WTC11 (cell line): ENCODE measurements at places on chromosomes 11 and 22.

DNA sequence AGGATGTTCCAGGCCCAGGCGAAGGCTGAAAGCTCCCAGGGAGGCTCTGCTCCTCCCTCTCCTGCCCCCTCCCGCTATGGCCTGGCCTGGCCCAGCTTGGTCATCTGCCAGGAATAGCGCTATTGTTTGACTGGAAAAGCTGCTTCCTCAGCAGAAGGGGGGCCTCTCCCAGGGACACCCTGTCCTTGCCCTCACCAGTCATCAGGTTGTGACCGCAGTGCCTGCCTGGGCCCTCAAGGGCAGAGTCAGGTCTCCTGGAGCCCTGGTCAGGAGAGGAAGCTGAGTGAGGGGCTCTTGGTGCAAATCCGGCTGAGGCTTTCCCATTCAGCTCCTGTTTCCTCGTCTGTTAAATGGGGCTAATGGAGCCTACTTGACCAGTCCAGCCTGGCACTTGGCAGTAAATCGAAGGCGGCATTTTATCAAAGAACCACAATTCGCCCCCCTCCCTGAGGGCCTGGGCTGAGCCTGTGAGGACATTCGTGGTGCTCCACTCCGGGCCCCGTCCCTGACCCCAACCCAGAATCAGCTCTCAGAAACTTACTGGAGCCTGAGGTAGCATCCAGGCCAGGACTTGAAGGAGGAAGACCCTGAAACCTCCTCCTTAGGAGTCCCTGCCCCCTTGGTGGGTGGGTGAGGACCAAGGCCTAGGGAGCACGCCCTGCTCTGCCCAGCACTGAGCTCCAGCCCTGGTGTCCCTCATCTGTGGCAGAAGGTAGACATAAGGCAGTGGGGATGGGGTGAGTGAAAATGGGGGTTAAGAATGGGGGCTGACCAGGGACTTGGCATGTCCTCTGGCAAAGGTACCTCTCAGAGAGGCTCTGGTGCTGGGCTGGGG lies 2.0 kb upstream of the CASTOR1 start:
- no peak for DNase-seq

GRCh38 chr11:120529214-120529613 lies 17.7 kb downstream of the GRIK4 start:
- no peak for DNase-seq

- no peak for DNase-seq
Measured at GRCh38 chr11:910044-910588, 494 bp downstream of the CHID1 start.

DNA sequence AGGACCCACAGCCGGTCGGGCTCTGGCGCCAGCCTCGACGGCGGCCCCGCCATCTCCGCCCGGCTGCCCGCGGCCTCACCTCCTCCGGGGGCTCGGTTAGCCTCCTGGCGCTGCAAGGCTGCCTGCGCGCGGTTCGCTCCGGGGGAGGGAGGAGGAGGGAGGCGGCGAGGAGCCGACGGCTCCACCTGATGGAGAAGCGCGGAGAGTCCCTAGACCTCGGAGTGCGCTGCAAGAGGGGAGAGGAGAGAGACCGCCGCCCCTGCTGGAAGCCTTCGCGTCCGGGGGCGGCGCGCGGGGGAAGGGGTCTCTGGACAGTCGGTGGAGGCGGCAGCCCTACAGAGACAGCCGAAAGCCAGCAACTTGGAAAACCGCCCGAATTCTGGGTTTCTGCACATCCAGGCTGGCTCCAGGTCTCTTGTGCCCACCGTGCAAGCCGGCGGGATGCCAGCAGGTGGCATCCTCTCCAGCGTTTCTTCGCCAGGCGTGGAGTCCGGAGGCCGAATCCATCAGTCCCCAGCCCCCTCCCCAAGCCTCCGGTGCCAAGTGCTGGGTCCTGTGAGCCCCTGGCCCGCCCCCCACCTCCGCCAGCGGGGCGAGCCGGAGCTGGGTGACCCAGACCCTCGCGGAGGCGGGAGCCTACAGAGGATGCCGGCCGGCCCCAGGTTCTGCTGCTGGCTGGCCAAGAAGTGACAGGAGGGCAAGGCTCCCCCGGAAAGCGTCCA lies 2.9 kb upstream of the KIRREL3 start:
- peak; percentile 83 for DNase-seq

GRCh38 chr11:96273507-96273906 lies 69.5 kb downstream of the MAML2 start:
- no peak for DNase-seq

GRCh38 chr11:44988111-44988510 lies 37.4 kb upstream of the TP53I11 start:
- no peak for DNase-seq

DNA sequence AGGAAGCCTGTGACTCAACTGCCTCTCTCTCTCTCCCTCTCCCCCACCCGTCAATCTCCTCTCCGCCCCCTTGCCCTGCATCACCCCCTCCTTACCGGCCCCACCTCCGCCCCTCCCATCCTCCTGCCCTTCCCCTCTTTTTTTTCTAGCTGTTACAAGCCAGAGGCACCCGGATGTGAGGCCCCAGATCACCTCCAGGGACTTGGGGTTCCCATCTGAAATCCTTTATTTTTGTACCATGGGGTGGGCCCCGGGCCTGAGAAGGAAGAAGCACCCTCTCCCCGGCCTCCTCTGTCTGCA lies 10.8 kb downstream of the KCTD17 start:
- DNase-seq: no peak

GRCh38 chr22:50141462-50141861 lies 29.1 kb upstream of the PANX2 start:
- no peak for DNase-seq

GRCh38 chr22:42587588-42588175 lies 27.0 kb downstream of the POLDIP3 start:
- no peak for DNase-seq

DNA sequence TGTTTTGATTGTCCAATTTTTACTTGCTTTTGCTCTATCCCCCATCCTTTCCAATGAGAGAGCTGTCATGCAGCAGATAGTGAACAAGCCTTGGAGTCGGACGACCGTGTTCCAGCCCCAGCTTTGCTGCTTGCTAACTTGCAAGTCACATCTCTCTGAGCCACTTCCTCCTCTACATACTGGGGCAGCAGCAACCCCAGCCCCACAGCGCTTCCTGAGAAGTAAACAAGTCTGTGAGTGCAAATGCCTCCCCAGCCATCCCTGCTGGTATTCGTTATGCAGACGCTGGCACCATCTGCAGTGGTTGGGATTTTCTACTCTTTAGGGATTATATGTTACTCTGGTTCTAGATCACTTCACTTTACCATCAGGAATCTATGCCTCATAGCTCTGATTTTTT lies 35.0 kb downstream of the TPBGL start:
- DNase-seq: no peak

DNA sequence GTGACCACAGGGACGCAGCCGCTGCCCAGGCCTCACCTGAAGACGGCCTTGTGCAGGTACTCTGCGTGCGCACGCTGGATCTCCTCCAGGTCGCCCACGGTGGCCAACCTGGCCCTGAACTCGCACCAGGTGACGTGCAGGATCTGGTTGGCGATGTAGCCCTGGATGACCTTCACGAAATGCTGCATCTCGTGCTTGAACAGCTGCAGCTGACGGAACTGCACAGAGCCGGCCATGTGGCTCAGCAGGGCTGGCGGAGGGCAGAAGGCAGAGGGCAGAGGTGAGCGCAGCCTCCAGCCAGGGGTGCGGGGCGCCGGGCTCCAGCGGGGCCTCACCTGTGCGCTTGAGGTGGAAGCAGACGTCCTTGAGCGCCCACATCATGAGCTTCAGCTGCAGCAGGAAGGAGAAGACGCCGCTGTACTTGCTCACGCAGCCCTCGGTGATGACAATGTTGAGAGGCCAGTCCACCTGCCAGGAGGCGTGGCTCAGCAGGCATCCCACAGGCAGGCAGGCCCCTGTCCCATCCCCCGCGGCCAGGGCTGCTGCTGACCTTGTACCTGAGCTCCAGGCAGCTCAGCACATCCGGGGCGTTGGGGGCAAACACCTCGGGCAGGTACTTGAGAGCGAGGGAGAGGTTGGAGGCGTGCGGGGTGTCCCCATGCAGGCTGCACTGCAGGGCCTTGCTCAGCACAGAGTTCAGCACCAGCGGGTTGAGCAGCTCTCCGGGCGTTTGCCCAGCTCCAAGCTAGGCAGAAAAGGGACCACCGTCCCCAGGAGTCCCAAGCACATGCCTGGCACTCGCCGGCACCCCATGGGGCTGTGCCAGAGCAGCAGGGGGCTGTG lies 17.6 kb downstream of the SELENOO start:
- DNase-seq: no peak
